Neural crest cell (in vitro differentiated cells): ENCODE measurements at places on chromosomes 12 and 14. TPM values are rescaled to one million over a fixed set of nuclear protein-coding genes. Genes with fewer than 3 reads are reported as not detected.

The TPPP2 gene
- not detected in 2 replicates for total RNA-seq

The B4GALNT1 gene
- 18.6 and 19.5 TPM in 2 replicates for total RNA-seq

The MYH7 gene
- total RNA-seq = 0.05 TPM in 1 of 2 replicates, not detected in the other

The KRT77 gene
- total RNA-seq = not detected in 2 replicates

The SLC5A8 gene
- not detected in 2 replicates for total RNA-seq

The GPRC5D gene
- not detected in 2 replicates for total RNA-seq

The ADAM20 gene
- 0.23 and 0.37 TPM in 2 replicates for total RNA-seq

The TAS2R30 gene
- total RNA-seq = 1.4 and 1.9 TPM in 2 replicates

The RPGRIP1 gene
- not detected in 2 replicates for total RNA-seq

The GMFB gene
- total RNA-seq = 64.8 and 68.5 TPM in 2 replicates

The AQP5 gene
- total RNA-seq = 1.2 and 2.4 TPM in 2 replicates
